ENCODE measurements at places on chromosomes 3 and 15. TPM values are rescaled to one million over a fixed set of nuclear protein-coding genes. Genes with fewer than 3 reads are reported as not detected.

SLC22A13 gene
- 0.19 TPM for total RNA-seq

ISLR2 gene
- total RNA-seq, result not detected

P2RY1 gene
- total RNA-seq, result 0.88 TPM

GOLGA8J gene
- not detected for total RNA-seq

GOLGA8K gene
- 0.19 TPM for total RNA-seq

STX19 gene
- total RNA-seq, result not detected

FOXB1 gene
- total RNA-seq, result not detected

WNT7A gene
- total RNA-seq, result under 0.01 TPM

ZIC1 gene
- under 0.01 TPM for total RNA-seq

TPRG1 gene
- not detected for total RNA-seq

GLDN gene
- not detected for total RNA-seq

SCAANT1 gene
- not detected for total RNA-seq

TRA2B gene
- total RNA-seq, result 227 TPM

EPHB3 gene
- under 0.01 TPM for total RNA-seq
